ENCODE measurements at places on chromosomes 6 and 20.

- peak; percentile 3 for DNase-seq
These were observed 119.6 kb downstream of the SCML4 start for GRCh38 chr6:107704347-107705013.

DNA sequence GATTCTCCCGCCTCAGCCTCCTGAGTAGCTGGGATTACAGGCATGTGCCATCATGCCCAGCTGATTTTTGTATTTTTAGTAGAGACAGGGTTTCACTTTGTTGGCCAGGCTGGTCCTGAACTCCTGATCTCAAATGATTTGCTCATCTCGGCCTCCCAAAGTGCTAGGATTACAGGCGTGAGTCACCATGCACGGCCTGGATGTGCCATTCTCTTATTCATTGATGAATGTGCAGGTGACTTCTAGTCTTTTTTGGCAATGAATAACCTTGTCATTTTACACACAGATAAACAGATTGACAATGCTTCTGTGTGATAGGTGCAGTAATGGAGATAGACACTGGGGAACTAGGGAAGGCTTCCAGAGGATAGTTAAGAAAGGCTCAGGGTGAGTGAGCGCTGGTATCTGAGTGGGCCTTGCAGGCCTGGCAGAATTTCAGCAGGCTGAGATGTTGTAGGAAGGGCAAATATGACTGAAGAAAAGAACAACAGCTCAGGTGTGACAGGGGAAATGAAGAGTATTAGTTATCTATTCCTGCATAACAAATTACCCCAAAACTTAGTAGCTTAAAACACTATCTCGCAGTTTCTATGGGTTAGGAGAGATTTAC lies 23.3 kb downstream of the PPARD start:
- DNase-seq: no peak

DNA sequence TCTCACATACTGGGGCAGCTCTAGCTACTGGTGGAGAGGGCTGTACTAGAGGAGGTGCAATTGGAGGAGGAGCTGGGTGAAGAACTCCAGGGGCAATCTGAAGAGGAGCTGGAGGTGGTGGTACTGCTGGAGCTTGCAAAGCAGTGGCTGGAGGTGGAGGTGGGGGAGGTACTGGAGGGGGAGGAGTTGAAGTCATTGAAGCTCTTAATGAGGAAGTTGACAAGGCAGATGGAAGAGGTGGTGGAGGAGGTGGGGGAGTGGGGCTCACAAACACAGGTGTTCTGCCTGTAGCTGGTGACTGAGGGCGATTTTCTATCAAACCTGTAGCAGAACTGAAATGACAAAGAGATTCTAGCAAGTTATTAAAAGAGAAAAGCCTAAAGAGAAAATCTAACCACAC lies 77.6 kb downstream of the WASF1 start:
- no peak for DNase-seq

DNA sequence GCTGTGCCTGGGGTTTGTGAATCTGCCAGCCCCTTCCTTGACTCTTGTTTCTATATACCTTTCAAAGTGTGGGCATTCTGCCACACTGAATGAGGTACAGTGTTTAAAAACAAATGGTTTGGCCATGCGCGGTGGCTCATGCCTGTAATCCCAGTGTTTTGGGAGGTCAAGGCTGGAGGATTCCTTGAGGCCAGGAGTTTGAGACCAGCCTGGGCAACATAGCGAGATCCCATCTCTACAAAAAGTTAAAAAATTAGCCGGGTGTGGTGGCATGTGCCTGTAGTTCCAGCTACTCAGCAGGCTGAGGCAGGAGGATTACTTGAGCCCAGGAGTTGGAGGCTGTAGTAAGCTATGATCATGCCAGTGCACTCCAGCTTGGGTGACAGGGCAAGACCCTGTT lies 5.8 kb downstream of the FAM83D start:
- DNase-seq: no peak

GRCh38 chr20:63363981-63364561 lies 2.9 kb upstream of the CHRNA4 start:
- no peak for DNase-seq

GRCh38 chr6:99091985-99092384 lies 144.2 kb upstream of the FBXL4 start:
- no peak for DNase-seq

DNA sequence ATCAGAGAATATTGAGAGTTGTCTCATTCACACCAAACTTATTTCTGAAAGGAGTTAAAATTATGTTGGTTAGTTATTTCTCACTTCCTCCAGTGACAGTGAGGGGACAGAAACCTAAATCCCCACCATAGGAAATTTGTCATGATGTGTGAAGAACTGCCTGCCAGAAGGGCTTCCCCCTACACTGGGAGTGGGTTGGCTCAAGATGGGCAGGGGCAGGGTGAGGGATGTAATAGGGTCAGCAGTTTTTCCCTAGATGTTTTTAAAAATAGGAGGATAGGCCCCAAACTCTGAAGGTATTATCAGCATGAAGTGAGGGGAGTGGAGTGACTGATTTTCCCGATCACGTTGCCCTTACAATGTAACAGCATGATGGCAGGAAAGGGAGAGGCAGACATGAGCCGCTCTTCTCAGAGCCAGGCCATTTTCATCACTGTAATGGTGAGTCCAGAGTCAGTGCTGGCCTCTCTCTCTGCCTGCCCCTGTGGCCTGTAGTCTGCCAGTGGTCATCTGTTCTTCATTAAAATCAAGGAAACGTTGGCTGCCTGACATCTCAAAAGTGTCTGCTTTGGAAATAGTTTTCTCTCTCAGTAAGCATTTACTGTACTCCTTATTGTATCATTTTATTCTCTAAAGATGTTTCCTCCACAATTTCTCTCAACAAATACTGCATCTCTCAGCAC lies 59.8 kb upstream of the SYNJ2 start:
- DNase-seq: no peak

- DNase-seq: no peak
These were observed 106.7 kb upstream of the CLDN20 start for GRCh38 chr6:155157101-155157500.
